ENCODE measurements at places on chromosomes 2 and 18.

DNA sequence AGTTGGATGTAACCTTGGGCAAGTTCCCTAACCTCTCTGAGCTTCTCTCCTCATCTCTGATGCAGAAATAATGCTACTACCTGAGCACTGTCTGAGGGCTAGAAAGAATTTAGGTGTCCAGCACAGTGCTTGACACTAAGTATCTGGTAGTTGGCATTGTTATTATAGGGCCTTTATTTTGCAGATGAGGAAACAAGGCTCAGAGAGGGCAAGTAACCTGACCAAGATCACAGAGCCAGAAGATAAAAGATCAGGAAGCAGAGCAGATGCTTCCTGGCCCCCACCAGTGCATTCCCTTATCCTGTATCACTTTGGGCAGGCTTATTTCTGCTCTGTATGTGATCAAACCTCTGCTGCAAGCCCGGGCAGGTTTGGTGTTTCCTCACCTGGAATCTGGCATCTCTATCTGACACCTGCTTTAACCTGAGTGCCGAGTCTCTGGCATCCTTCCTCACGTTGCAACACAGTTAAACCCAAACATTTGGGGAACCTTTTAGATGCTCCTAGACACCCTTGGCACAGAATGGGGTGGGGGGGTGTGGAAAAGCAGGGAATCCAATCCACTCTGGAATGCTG, 69.9 kb downstream of the PLB1 start:
- no peak for DNase-seq

DNA sequence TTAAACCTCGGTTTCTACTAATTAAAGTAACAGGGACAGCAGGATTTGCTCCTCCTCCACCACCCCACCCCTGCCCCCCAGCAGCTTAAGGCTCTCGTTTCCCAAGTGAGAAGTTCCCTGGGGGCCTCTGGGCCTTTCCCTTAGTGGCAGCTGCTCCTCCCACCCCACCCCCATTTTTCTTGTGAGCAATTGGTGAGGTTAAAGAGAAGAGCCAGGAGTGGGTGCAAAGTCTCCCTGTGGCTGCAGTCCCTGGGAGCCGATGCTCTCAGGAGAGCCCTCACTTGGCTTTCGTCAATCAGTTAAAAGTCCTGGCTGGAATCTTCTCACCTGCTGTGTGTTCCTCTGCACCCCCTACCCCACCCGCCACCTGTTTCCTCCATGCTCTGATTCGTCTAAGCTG, 48.7 kb upstream of the AGAP1 start:
- no peak for DNase-seq

DNA sequence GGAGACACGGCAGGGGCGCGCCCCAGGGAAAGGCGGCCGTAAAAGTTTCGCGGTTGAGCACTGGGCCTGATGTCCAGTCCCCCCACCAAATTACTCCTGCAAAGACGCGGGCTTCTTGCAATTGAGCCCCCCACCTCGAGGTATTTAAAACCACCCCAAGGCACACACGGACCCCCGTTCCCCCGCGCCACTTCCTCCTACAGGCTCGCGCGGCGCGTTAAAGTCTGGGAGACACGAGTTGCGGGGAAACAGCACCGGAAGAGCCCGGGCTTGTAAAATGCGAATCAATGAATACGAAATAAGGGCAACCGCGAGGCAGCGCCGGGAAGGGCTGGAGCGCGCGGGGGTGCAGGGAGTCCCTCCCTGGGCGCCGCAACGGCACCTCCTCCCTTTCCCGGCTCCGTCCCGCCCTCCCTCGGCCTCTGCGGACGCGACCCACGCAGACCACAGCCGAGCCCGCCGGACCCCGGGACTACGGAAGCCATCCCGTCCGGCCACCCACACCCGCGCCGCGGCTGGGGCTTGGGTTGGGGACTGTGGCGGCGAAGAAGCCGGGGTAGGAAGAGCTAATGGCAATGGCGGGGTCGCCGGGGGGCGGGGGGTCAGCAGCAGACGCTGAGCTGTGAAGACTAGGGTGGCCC, 918 bp upstream of the NETO1 start:
- no peak for DNase-seq

GRCh38 chr2:142533177-142533576, 344.3 kb upstream of the KYNU start:
- no peak for DNase-seq

DNA sequence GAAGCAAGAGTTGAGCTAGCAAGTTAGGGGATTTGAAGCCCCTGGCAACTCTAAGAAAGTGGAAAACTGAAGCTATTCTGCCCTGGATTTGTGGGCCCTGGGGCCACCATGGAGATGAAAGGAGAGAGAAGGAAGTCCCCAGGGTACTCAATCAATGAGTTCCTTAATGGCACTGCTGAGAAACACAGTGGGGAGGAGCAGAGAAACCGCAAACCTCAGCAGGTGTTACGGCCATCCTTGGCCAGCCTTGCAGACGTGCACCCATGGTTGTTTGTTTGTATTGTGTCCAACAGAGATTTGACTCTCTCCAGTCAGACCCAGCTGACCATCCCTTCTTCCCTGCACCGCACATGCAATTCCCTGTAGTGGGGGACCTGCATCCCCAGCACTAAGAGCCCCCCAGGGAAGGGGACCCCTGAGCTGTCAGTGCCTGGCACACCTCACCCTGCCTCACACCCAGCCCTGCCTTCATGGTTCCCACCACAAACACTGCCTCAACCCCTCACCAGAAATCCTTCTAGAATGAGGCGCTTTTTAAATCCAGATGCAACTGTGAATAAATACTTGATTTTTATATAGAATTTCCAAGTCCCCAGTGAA, 255.3 kb downstream of the SH3BP4 start:
- no peak for DNase-seq

GRCh38 chr2:207434899-207435465, 94.8 kb upstream of the CREB1 start:
- no peak for DNase-seq
